D341Med (cell line): ENCODE measurements at places on chromosomes 12 and 14.

DNA sequence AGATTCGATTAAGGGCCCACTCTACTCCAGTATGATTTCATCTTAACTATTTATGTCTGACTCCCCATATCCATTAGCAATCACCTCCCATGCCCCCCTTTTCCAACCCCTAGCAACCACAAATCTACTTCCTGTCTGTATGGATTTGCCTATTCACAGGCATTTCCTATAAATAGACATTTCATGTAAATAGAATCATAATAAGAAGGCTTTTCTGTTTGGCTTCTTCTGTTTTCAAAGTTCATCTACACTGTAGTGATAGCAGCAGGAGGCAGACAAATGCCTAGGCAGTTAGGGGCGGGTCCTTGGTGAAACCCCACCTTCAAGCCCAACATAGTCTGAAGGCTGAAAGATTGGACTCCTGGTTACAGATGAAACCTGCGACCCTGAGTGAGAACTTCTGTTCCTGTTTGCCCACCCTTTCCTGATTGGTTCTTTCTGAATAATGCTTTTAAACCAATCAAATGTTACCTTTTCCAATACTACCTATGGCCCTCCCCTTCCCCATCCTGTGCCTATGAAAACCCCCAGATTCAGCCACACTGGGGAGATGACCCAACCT, 62.1 kb upstream of the HECTD1 start:
- DNase-seq: no peak

DNA sequence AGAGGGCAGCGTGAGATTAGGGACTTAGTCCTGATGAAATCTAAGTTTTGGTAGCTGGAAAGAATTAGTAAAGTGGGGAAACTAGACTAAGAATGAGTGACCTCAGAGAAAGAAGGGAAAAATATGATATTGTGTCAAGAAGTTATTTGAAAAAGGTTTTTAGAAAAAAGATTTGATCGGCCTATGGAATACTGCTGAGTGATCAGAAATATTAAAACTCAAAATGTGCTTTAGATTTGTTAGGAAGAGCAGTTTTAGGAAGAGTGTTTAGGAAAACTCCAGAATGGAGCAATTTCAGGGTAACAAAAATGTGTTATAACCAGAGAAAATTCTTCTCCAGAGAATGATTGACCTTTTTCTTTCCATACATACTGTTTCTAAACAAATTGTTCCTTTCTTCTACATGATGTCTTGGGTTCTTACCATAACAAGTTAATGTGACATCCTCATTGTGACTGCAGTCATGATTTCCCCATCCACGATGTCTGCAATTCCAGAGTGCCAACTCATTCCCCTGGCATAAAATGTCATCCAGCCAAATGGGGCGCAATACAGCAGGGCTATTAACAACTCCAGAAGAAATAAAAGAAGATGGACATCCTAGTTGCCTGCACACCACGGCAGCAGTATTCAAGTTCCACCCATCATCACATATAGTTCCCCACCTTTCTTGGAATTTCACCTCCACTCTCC, 11.8 kb downstream of the CD163L1 start:
- no peak for DNase-seq

GRCh38 chr14:23629832-23630396, 6.2 kb upstream of the DHRS2 start:
- DNase-seq: no peak

DNA sequence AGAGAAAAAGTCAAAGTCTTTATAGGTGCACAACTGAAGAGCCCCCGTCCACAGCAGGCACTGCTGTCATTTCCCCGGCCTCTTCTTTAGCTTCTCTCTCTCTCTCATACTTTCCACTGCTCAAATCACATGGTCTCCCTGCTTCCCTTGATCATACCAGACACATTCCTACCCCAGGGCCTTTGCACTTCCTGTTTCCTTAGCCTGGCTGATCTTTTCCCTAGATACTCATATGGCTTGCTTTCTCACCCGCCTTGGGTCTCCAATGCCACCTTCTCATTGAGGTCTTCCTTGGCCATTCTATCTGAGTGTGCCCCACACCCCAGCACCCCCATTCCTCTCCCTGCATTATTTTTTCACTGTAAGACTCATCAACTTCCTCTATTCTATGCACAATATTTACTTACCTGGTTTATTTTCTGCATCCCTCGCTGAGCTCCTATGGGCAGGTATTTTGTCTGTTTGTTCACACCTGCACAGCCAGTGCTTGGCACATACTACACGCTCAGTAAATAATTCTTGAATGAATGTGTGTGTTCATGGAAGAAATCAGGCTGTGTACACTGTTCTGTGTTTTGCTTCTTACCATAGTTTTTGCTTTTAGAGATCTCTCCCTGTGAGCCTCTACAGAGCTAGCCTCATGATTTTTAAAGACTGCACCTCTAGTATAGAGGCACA, 31.9 kb downstream of the SERPINA1 start:
- no peak for DNase-seq

GRCh38 chr14:89600950-89601826, 184.2 kb upstream of the FOXN3 start:
- DNase-seq: no peak

GRCh38 chr14:42190744-42191143, 584.1 kb downstream of the LRFN5 start:
- no peak for DNase-seq

DNA sequence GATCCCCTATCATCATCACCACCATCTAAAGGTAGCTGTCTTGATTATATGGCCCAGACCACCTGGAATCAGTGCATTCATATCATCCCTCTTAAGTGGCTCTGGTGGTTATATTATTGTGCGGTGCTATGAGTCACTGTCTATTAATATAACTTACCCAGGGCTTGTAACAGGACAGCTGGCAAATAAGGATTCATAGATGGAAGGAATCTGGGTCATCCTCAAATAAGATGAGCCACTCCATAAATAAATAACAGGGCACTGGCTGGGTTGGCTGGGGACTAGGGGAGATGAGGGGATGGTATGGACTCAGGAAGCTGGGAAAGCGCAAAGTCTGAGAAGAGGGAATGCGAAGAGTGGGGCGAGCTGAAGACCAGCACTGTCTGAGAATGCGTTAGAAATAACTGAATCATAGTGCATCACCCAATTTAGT, 216.1 kb downstream of the NUAK1 start:
- no peak for DNase-seq

DNA sequence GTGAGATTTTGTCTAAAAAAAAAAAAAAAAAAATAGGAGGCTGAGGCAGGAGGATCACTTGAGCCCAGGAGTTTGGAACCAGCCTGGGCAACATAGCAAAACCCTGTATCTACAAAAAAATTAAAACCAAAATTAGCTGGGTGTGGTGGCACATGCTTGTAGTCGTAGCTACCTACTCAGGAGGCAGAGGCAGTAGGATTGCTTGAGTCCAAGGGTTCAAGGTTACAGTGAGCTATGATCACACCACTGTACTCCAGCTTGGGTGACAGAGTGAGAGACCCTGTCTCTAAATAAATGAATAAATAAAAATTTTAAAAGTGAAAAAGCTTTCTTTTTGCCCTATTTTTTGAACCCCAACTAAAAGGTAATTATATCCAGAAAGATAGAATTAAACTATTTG, 113.6 kb downstream of the PEBP1 start:
- no peak for DNase-seq

- DNase-seq: no peak
Observed at GRCh38 chr14:77421201-77421600, 2.1 kb downstream of the NOXRED1 start.

DNA sequence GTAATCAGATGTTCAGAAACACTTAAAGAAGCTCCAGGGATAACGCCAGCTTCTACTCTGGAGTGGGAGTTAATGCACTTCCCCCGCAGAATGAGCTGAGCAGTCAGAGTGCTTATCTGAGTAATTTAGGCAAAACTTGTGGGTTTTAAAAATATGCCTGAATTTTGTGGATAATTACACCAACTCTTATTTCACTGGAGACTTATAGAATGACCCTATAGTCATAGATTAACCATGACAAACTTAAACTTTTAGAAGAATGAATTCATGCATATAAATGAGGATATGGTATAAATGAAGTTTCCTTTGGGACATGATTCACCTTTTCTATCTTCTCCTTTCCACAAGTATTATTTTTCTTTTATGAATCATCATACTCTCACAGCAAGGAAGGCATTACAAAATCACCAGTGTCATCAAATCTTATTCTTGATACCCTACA, 241.1 kb upstream of the FBXO33 start:
- no peak for DNase-seq

DNA sequence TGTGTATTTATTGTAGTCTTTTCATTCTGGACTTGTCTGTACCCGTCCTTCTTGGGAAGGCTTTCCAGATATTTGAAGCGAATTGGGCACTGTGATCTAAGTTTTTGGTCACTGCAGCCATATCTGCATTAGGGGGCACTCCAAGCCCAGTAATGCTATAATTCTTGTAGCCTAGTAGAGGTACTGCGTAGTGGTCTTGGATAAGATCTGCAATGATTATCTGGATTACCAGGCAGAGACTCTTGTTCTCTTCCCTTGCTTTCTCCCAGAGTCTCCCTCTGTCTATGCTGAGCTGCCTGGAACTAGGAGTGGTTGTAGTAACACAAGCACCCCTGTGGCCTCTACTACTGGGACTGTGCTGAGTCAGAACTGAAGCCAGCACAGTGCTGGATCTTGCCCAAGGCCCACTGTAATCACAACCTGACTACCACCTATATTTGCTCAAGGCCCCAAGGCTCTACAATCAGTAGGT, 30.0 kb downstream of the SLC38A2 start:
- DNase-seq: no peak

DNA sequence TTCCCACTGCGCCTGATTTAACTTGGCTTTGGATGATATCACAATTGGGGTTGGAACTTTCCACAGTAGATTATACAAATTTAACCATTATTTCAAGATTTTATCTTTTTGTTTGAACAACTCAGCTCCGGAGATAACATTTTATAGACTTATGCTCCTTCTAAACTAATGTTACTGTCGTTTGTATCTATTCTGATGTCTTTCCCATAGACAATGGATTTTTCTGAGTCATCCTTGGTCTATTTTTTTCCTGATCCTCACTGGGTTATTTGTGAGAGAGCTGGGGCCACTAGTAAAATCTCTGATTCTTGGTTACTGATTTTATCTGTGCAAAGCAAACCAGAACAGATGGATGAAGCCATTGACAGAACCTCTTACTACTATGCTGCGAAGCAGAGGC, 175.1 kb downstream of the SLC38A4 start:
- DNase-seq: no peak

DNA sequence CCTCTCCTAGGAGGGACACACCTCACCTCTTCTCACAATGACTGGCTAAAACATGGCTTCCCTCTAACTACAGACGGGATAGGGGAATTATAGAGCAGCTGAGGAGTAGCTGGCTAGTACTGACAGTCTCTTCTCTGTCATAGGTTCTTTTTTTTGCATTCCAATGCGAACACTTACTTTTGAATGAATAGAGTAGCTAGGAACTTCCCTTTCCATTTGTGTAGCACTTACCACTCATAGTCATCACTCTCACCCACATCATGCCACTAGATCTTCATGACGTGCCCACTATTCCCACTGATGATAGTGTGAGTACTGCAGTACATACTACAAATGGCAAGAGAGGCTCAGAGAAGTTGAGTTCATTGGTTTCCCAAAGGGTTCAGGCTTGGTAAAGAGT, 143.9 kb upstream of the HIF1A start:
- DNase-seq: no peak

DNA sequence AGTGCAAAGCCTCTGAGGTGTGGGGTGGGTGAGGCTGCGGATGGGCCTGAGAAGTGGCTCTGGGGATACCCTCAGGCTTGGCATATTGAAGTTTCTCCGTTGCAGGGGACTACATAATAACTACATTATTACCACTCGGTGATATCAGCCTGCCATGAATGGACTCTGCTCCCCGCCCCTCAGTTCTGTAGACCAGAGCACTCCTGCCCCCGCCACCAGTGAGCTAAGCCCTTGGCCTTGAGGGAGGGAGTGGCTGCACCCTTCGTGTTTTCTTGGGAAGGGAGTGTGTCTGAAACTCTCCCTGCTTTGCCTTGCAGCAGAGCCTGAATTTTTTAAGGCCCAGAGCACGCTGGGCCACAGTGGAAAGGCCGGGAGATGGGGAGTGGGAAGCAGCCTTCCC, 1.7 kb downstream of the ORAI1 start:
- DNase-seq: no peak

DNA sequence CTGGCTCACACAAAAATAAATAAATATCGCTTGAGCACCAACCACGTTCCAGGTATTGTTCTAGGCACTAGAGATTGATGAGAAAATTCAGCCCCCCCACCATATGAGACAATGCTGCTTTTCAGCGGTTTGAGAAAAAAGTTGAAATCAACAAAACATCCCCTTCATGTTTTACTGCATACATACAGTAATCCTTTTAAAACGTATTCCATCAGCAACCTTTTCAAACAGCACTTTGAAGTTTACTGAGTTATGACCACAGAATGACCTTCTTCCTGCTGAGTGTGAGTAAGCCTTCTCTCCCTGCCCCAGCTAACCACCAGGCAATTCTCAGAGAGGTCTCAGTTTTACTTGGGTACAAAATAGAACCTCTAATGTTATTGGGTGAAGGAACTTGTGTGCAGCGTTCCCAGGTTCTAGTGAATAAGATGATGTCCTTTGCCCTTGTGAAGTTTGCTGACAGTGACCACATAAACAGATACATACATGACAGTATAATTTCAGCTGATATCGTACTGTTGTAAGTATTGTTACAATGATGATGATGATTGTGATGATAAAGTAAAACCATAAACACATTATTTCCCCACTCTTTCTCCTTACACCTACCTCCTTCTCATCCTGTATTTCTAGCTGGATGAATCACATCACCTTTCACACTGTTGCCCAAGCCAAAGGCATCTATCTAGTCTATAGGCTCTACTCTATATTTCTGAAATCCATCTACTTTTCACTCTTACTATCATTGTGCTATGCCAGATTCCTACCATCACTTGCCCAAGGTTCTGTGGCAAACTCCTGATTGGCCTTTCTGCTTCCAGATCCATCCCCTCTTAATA, 124.4 kb upstream of the KRR1 start:
- DNase-seq: no peak

DNA sequence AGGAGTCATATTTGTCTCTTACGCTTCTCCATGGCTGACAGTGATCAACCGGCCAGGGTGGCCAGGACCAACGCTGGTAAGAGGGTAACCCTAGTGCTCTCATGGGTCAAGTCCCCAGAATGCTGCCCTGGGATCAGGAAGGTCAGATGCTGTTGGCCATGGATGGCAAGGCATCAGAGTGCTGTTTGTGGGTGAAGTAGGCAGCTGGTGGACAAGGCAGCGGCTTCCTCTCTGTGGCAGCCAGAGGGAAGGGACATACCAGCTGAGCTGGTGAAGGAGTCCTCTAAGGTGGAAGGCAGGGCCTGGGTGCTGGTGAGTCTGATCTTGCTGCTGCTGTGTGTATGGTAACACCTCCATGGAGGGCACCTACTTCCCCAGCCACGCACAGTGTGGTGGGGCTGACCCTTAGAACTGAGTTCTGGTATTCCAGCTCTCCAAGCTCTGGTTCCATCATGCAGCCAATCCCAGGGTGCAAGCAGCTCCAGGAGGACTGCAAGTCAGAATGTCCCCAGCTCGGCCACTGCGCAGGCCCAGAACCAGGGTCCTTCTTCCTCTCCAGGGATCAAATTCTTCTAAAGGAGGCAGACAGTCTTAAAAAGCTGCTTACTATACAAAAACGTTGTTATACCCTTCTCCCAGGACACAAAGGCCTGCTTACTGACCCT, 13.4 kb upstream of the SMOC1 start:
- DNase-seq: no peak
